ENCODE measurements at places on chromosomes 1 and 21. TPM values are rescaled to one million over a fixed set of nuclear protein-coding genes. Genes with fewer than 3 reads are reported as not detected.

The PPIAL4G gene
- not detected for total RNA-seq

The FBXO42 gene
- 14.1 TPM for total RNA-seq

The SHCBP1L gene
- total RNA-seq, result not detected

The PPFIA4 gene
- total RNA-seq, result 46.7 TPM

The ZBED6 gene
- total RNA-seq, result 18.4 TPM

The TMEM183A gene
- 27.7 TPM for total RNA-seq

The PRMT6 gene
- 3.8 TPM for total RNA-seq

The CALML6 gene
- total RNA-seq, result 0.16 TPM

GRCh38 chr1:78286686-78287085 is 204.1 kb upstream of the PTGFR start:
- DNase-seq, result no peak

- DNase-seq, result no peak
These were observed 909 bp upstream of the PAXBP1 start for GRCh38 chr21:32772281-32773047.

DNA sequence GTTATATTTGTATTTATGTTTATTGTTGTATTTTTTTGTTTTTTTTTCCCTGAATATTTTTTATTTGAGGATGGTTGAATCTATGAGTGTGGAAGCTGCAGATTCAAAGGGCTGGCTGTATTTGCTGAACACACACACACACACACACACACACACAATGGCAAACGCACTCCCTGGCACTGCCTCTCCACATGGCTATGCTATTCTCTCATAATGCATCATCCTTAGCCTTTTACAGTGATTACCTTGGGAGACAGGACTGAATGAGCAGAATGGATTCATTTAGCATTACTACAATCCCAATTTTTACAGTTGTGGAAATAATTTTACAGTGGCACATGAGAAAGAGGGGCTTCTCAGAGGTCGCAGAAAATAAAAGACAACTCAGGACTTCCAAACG is 390.1 kb downstream of the PCP4 start:
- no peak for DNase-seq

DNA sequence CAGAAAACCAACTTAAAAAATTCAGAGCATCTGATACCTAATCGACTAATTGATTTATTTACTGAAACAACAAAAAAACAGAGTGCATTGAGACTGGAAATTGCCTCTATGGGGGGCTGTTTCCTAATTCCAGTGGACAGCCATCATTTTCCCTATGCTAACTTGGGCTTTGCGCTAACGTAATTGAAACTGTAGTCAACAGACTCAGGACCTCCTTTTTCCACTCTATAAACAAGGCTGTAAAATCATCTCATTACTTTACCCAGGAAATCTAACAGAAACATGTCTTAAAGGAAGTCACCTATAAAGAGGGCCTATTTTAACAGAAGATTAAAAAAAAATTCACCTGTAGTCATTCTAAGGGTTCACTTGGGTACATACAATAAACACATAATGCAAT is 2.1 kb downstream of the ERG start:
- DNase-seq, result no peak

DNA sequence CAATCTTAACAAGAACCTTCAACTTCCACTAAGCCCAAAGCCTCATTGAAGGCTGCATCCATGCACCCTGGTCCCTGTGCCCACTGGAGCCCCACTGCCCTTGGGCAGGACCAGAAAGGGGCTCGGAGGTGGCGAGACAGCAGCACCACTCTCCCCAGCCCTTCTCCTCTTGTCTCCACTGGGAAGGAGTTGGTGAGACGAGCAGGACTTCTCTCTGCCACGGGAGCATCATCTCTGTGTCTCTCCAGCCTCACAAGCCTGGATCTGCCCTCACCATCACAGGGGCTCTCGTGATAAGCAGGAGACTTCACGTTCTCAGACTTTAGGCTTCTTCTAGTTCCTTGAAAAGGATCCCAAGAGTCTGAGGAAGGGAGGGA is 7.2 kb upstream of the ETV3L start:
- peak; percentile 29 for DNase-seq

GRCh38 chr1:231799363-231799986 is 172.9 kb downstream of the DISC1 start:
- DNase-seq, result no peak

- DNase-seq, result no peak
These were observed 206.8 kb downstream of the PAPPA2 start for GRCh38 chr1:176669782-176670181.
